ENCODE measurements at places on chromosomes 2 and 18.

- DNase-seq: no peak
Observed at GRCh38 chr2:237873421-237873831, 14.0 kb downstream of the RAMP1 start.

GRCh38 chr18:58464104-58464625, 164.7 kb downstream of the ALPK2 start:
- no peak for DNase-seq

DNA sequence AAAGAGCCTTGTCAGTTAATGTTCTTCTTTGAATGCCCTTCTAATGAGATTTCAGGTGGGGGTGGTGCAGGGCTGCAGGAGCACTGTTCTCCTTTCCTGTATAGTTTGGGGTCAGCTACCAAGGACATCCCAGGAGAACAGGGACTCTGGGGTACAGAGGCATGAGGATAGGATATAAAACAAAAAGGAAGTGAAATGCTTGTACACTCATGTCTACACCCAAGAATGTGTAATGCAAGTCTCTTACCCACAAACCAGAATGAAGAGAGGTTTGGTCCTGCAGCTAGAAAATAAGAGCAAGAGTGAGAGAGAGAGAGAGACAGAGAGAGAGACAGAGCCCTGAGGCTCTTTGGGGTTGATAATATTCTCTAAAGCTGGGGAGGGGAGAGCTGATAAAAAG, 151.8 kb upstream of the KCTD1 start:
- DNase-seq: no peak

DNA sequence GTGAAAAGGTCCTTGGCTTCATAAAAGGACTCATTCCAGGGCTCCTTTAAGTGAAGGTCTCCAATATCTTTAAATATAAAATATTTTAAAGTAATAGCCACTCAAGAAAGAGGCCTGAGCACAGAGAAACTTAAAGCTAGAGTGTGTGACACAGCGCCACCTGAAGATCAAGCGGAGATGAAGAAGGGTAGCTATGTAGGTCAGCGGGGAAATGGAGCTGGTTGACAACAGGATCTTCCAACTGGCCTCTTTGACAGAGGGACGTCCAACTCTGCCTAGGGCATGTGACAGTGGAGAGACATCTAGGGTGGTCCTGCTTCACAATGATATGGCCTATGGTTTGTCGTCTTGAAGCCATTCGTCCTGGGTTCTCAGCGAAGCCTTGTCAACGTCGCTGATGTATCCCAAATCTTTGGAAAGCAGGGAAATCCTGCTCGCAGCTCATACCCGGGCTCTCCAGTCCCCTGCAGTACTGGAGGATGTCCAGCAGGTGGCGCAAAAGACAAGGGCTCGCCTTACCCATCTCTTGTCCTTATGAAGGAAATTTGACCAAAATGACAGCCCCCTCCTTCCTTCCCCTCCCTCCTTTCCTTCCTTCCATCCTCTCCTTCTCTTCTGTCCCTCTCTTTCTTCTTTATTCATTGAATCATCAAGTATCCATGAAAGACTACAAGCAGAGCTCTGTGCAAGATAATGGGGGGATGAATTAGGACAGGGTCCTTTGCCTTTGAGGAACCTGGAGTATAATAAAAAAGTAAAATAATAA, 59.6 kb downstream of the LONRF2 start:
- DNase-seq: peak; percentile 62

DNA sequence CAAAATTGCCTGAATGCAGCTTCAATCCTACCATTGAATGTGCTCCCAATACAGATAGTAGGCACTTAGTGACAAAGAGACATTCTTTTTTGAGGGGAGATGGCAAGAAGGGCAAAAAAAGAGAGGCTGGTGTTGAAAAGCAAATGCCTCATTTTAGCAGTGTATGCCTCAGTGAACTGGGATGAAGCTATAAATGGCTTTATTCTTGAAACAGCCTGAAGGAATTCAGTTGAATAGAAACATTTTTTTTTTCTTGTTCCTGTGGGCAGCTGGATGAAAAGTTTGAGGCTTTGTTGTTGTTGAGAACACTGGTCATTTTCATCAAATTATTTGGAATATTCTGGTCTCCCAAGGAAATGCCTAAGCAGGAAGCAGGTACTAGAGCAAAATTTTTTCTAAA, 228.9 kb downstream of the RNF144A start:
- no peak for DNase-seq

GRCh38 chr2:123839326-123839725, 185.8 kb upstream of the CNTNAP5 start:
- no peak for DNase-seq

GRCh38 chr18:68800075-68800474, 2.2 kb downstream of the CCDC102B start:
- DNase-seq: no peak
